Fibroblast of skin of back (primary cell): ENCODE measurements at places on chromosomes 7 and 10.

GRCh38 chr10:132302421-132303310 lies 5.1 kb downstream of the STK32C start:
- DNase-seq = no peak

- no peak for DNase-seq
Measured at GRCh38 chr7:4958477-4959301, at the start of gene MMD2. Gene MMD2 (minus strand): TSS chr7:4959187. CDS start chr7:4959017, 170 bp downstream.

DNA sequence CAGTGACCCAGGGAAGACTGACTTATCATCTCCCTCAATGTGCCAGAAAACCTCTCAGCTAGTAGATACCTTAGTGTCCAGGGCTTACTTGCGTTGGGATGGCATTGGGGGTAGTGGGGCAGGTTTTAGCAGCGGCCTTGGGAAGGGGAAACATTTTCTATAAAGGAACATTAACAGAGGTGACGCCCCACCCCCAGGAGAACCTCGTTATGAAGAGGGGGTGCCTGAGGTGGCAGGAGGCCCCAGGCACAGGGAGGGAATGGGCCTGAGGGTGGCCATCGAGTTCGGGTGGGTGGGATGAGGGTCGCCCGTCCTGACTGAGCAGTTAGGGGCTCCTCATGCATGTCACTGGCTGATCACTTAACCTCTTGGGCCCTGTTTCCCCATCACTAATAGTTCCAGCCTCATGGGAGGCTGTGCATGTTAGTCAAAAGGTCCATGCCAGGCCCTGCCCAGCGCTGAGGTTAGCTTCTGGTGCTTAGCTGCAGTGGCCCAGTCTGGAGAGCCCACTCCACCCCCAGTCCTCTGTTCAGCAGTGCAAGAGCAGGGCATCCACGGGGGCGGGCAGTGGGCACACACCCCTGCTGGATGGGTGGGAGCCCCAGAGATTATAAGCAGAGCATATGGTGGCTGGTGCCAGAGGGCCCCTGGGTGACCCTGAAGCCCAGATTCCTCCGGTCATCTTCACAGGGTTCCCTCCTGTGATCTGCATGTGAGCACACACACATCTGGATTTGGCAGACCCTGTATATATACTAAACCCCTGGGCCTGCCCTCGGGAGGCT lies 27.0 kb downstream of the UNC5B start:
- no peak for DNase-seq

DNA sequence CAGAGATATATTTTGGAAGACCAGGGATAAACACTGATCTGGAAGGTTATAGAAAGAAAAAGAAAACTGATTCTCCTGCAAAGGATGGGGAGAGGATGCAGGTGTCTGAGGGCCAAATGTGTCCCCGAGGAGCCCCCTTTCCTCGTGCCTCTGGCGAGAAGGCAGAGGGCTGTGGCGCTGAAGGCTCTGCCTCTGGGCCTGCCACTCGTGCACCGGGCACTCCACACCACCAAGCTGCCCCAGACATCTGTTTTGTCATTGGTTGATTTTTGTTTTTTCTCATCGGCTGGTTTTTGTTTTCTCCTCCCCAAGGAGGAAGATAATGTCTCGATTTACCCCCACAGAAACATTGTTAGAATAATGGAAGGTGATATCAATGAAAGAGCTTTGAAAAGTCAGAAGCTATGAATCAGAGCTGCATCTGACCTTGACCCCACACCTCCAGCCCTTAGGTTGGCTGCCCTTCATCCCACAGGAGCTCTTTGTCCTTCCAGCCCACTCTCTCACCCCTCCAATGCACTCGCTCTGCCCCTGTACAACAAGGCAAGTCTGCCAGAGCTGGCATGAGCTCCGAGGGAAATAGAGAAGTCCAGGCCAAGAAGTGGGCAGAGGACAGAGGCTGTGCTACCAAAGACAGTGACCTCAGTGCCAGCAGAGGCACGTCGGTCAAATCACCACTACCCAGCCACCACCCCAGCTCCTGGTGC lies 124.8 kb downstream of the TCERG1L start:
- DNase-seq = no peak

- DNase-seq = peak; percentile 70
Measured at GRCh38 chr7:18590744-18591340, 95.3 kb downstream of the HDAC9 start.

GRCh38 chr7:36598054-36598674 lies 126.1 kb downstream of the AOAH start:
- DNase-seq = peak; percentile 10

DNA sequence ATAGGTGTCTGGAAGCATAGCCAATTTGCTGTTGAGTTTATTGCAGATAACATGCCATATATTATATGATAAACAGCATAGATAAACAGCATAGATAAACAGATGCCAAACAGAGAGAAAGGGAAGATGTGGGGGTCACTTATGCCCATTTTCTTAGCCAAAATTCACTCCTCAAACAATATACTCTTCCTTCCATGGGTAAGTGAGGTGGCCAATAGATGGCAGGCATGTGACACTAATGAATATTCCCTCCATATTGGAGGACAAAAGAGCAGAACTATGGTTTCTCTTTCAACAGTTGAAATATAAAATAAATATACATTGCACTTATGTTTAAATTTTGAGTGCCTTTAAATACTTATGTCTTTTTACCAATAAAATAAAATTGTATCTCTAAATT lies 1212.8 kb downstream of the REEP3 start:
- DNase-seq = peak; percentile 32

GRCh38 chr10:21399392-21400035 lies 126.0 kb downstream of the SKIDA1 start:
- DNase-seq = peak; percentile 99

- no peak for DNase-seq
Measured at GRCh38 chr7:112566442-112567324, 85.9 kb downstream of the LSMEM1 start.

DNA sequence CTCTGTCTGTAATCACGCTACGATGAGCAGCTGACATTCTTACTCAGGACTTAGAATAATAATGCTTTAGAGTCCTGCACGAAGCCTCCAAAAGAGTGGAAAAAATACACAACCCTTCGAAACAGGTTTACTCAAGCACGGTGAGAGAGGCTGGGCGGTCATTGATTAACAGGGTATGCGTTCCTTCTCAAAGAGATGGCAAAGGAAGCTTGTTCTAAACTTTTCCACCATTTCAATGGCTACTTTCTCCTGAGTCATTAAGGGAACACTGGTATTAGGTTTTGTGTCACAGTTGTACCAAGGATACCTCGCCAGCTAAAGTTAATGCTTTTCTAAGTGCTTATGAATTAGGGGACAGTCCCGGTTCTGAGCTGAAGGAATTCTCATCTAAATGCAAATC lies 141.9 kb upstream of the RHEB start:
- DNase-seq = no peak

GRCh38 chr7:28395831-28396230 lies 16.5 kb upstream of the CREB5 start:
- DNase-seq = peak; percentile 11

GRCh38 chr10:3783316-3783681 lies 1.7 kb downstream of the KLF6 start:
- peak; percentile 84 for DNase-seq
